HS-27A (cell line): ENCODE measurements at places on chromosomes 4 and X.

- DNase-seq: no peak
These were observed 88.8 kb downstream of the BCOR start for GRCh38 chrX:40008791-40009461.

DNA sequence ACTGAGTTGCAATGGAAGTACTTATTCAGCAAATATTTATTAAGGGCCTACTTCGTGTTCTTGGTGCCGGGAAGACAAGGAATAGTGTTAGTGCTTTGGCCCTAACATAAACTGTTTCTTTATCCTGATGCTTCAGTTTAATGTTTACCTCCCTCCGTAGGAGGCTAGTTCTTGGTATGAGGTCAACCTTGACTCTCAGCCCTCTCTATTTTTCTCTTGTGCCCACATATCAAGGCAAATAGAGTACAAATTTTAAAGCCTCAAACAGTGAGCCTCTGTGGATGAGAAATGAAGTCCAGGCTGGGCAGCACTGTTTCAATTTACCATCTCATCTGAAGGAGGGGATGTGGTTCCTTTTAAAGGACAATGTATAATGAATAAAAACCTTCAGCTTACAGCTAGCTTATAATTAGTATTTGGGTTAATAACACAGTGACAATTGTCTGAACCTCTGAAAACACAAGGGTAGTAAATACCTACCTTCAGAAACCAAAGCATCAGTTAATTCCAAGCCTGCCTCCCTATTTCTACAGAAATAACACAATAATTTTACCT is 68.5 kb downstream of the SH3RF1 start:
- DNase-seq: no peak

DNA sequence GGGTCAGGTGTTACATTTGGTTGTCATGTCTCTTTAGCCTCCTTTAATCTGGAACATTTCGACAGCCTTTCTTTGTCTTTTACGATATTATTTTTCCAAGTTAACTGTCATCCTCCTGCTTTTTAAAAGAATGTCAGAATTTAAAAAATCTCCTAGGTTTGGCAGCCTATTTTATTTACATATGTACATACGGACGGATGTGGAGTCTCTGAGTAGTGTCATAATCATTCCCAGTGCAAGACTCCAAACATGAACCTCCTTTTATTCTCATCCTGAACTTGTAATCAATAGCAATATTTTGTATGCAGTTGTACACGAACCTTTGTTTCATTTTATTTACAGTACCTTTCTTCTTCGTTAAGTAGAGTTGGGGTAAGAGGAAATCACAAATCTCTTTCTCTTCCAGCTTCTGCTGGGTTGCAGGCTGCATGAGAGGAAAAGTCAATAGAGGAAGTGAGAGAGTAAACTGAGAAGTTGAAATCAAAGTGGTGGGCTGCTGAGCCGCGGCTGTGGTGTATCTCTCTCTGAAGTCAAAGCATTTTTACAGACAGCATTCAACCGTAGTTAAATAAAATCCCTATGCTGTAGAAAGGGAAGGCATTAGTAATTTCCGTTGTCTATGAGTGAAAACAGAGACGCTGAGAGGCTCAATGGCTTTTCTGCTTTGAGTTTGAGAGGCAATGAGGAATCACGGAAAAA is 53.9 kb upstream of the RPS6KA3 start:
- DNase-seq: no peak

GRCh38 chr4:80876810-80877209 is 153.7 kb upstream of the BMP3 start:
- no peak for DNase-seq

DNA sequence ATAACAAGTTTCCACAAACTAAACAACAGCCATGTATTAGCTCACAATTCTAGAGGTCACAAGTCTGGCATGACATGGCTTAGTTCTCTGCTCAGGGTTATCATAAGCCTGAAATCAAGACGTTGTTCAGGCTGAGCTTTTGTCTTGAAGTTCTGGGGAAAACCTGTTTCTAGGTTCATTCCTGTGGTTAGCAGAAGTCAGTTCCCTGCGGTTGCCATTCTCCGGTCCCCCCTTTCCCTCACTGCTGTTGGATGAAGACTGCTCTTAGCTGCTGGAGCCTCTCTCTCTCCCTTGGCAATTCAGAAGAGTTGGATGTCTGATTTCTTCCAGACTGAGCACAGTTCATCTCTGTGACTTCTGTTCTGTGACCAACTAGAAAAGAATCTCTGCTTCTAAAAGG is 962.6 kb downstream of the PCDH7 start:
- DNase-seq: no peak

GRCh38 chr4:21327976-21328700 is 620.4 kb downstream of the KCNIP4 start:
- DNase-seq: no peak

GRCh38 chrX:107766470-107767150 is 9.0 kb downstream of the TSC22D3 start:
- DNase-seq: no peak

GRCh38 chr4:176270669-176271068 is 1.6 kb upstream of the ASB5 start:
- DNase-seq: peak; percentile 90

DNA sequence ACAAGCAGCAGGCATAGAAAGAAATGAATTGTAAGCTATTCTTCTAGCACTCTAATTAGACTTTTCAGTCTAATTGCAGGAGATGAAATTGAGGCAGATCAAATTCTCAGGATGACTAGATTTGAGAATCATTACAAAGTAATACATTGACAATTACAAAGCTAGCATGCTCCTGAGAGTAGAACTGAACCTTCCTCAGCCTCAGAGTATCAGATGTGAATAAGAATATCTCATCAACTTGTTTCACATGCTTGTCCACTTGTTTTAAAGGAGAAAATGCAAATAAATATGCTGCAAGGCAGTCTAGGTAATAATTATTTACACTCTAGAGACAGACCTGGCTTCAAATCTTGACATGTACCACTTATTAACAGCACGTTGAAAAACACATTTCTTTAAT is 491.0 kb upstream of the MAGEB2 start:
- no peak for DNase-seq

GRCh38 chr4:1171311-1172227 is 814 bp downstream of the SPON2 start:
- DNase-seq: no peak

GRCh38 chr4:8180310-8181093 is 18.6 kb upstream of the SH3TC1 start:
- DNase-seq: no peak

GRCh38 chr4:972651-973424 is 531 bp downstream of the DGKQ start:
- no peak for DNase-seq

GRCh38 chr4:84915396-84915780 is 51.1 kb downstream of the WDFY3 start:
- no peak for DNase-seq

DNA sequence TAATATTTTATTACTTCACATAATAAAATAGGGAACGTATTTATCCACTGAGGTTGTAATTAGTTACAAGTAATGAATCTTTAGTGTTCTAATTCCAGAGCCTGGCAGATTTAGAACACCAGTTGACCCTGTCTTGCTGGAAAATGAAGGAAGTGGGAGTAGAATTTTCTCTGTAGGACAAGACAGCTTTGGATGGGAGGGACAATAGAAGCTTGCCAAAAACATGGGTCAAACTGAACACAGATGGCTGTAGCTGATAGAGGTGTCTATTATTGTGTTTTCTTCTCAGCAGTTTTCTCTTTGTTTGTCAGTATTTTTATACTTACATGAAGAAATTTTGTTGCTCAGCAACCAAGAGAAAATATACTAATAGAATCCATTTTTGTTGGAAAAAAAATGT is 20.2 kb downstream of the FAT4 start:
- no peak for DNase-seq

GRCh38 chrX:109735202-109735744 is 2.2 kb upstream of the ACSL4 start:
- DNase-seq: no peak

DNA sequence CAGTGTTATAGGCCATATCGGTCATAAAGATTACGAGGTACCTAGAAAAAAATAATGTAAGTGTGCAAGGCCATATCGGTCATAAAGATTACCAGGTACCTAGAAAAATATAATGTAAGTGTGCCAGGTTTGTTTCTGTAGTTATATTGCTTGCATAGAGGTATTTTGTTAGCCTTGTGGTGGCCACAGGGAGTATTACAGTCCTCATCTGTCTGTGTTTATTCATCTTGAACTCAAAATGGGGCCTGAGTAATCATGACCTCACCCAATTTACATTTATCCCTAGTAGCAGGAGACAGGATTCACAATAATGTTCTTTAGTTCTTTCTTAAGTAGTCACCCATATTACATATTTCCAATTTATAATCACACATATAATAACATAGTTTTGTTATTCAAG is 459.7 kb downstream of the MID1IP1 start:
- DNase-seq: no peak

DNA sequence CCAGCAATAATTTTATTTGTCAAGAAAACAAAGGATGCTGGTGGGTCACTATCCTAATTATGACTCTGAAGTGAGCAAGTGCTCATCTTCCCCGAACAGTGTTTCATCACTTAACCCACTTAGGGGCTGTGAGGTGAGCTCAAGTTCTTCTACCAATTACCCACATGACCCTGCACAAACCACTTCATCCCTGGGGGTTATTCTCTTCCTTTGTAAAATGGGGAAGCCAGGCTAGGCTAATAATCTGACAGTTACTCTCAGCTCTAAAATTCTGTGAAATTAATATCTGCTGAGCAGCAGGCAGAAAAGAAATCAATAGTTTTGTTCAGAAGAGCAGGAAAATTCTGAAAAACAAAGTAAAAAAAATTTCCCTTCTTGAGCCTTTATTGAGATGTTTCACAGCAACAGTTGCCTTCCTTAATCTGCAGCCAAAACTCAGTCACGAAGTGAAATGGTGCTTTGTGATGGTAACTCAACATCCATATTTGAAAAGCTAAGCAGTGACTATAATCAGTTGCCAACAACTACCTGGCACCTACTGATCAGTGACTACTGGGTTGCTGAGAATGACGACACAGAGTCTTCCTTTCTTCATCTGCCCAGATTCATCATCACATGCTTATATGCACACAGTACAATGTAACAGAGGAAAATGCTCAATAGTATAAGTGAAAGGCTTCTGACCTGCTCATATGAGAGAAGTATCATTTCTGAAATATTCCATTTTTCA is 24.1 kb downstream of the ATP8A1 start:
- no peak for DNase-seq

- no peak for DNase-seq
These were observed 64.7 kb upstream of the TNIP3 start for GRCh38 chr4:121228848-121229247.

- DNase-seq: no peak
These were observed 3.1 kb upstream of the SFRP2 start for GRCh38 chr4:153791746-153792617.

DNA sequence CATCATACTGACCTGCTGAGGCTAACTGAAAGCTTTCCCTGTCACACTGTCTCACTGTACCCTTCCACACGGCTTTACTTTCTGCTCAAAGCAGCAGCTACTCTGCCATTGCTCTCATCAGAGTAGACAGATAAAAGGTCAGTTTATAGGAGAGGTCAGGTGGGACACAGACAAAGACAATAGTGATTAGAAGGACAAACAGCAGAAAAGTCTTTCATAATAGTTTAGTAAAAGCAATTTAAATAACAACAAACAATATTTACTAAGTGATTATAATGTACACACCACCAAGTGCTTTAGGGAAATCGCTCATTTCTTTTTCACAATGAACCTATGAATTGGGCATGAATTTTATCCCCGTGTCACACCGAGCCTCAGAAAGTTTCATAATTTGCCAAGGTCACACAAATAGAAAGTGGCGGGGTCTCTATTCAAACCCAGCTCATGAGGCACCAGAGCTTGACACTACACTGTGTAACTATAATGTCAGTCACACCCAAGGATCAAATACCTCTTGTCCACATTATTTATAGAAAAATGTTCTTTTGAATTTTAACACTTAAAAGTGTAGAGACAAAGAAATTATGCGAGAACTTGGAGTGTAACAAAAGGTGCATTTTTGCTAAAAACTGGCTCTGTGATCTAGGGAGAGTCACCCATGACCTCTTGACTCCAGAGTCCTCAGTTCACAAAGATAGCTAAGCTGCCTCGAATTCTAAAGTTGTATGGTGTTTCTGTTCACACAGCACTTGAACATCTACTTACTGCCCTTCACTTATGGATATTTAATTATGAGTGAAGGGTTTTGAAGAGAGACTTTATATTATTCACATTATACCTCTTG is 24.5 kb upstream of the SORBS2 start:
- DNase-seq: no peak

DNA sequence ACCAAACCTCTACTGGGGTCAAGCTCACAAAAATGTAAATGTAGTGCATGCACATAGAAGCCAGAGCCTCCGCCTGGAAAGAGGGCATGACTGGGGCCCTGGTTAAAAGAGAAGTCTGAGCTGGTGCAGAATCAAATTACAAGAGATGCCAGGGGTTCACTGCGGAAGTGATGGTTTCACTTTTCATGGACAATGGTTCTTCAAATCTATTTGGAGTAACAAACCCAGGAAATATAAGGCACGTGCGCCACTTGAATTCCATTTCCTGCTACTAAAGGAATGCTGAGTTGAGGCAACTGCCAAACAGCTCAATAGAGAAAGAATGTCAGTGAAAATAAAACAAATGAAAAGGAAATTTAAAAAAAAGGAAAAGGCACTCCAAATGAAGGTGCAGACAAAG is 79.8 kb downstream of the FUNDC1 start:
- peak; percentile 22 for DNase-seq

DNA sequence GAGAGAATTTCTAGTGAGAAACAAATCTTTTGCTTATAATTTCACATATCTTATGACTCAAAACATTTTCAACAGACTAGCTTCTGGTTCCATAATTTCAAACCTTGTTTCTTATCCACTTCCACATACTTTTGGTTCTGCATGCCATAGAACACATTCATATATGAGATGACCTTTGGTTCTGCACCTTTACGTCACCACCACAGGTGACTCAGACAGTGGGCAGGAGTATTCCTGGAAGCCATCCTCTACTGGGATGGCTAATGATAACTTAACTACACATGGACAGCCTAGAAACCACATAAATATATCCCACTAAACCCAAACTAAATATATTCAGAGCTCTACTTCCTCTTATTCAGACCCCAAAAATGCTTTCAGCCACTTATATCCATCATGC is 133.3 kb downstream of the DCK start:
- DNase-seq: peak; percentile 77

DNA sequence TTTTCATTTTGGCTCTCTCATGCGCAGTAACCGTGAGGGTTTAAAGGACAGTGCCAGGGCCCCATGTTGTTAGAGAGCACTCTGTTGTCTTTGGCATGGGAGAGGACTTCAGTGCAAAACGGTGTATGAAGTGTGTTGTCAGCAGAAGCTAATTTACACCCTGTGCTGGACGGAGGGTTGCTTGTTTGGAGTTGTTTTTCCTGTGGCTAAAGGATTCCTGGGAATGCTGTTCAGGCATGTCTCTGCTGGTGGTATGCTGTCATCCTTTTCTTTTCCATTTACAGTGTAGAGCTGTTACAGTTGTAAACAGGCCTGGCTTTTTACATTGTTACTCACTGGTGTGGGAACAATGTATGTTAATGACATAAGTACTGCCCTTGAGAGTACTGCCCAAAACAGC is 206.3 kb downstream of the CBR4 start:
- DNase-seq: no peak

GRCh38 chr4:129682586-129682985 is 586.6 kb downstream of the C4orf33 start:
- DNase-seq: no peak
